ENCODE measurements at places on chromosomes 2 and 18. TPM values are rescaled to one million over a fixed set of nuclear protein-coding genes. Genes with fewer than 3 reads are reported as not detected.

The HOXD12 gene
- not detected for total RNA-seq

The RNF125 gene
- 0.23 TPM for total RNA-seq

The CKAP2L gene
- total RNA-seq: 12.3 TPM

The TXNDC2 gene
- total RNA-seq: 0.12 TPM

The ERFE gene
- 8.1 TPM for total RNA-seq

The TLX2 gene
- 0.31 TPM for total RNA-seq
